ENCODE measurements at places on chromosomes 7 and 10.

DNA sequence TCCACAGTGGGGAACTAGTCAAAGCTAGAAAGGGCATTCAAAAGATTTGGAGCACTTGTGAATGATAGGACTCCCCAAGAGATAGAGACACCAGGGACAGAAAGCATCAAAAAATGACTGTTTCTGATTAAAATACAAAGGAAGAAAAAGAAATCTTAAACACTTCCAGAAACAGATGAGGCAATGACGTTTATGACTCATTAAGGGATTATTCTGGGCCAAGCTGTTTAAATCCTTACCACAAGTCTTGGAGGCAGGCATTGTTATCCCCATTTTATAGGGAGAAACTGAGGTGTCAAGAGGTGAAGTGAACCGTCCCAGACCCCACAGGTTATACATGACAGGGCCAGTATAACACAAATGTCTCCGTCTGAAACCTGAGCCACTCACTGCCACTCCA, 68.3 kb upstream of the AMPH start:
- no peak for DNase-seq

DNA sequence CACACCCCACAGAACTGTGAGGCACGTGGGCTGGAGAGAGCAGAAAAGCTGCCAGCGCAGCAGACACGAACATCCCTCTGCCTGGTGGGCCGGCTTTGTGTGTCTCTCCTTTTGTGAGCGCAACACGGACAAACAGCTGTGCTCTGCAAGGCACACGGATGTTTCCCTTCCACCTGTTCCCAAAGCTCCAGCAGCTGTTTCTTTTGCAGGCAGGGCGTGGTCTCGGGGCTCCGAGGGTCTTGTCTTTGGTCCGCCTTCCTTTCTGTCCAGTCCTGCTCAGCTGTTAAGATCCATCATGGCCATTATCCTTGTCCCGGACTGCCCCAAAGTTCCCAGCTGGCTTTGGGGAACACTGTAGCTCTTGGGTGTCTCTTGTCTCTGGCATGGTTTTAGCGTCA, 32.7 kb upstream of the SH2B2 start:
- DNase-seq: no peak

GRCh38 chr10:97333601-97334369, 744 bp downstream of the FRAT2 start:
- peak; percentile 78 for DNase-seq

- DNase-seq: no peak
Measured at GRCh38 chr7:113460067-113460466, 341.7 kb upstream of the SMIM30 start.

- DNase-seq: no peak
Measured at GRCh38 chr7:80140388-80140787, 5.8 kb downstream of the GNAI1 start.

All from DMS53 (cell line).